ENCODE measurements at places on chromosomes 6 and 20. TPM values are rescaled to one million over a fixed set of nuclear protein-coding genes. Genes with fewer than 3 reads are reported as not detected.

PDE10A gene
- 27.3 TPM for total RNA-seq

FUT9 gene
- not detected for total RNA-seq

PPP1R3G gene
- total RNA-seq: 2.2 TPM

LGSN gene
- 2.0 TPM for total RNA-seq

PRPH2 gene
- total RNA-seq: not detected

PDE7B gene
- 0.63 TPM for total RNA-seq

LSM2 gene
- total RNA-seq: 59.0 TPM

TFAP2A gene
- total RNA-seq: 9.3 TPM

NEURL2 gene
- 1.2 TPM for total RNA-seq

ADGRF5 gene
- not detected for total RNA-seq

COL9A3 gene
- 0.70 TPM for total RNA-seq

AVP gene
- total RNA-seq: not detected

All from A549 treated with Hydrocortisone at 1 μM for 4 hours (cell line).